Effector memory CD8-positive, alpha-beta T cell (primary cell): ENCODE measurements at places on chromosomes 2 and 18.

GRCh38 chr2:134142903-134143302, 111.0 kb upstream of the MGAT5 start:
- no peaks in the 10 kb centered on the region for H3K27me3 ChIP-seq
- no peak overlapping the region for H3K4me3 ChIP-seq
- peaks cover 9% of the 10 kb centered on the region for H3K36me3 ChIP-seq
- H3K27ac ChIP-seq, result peak overlapping the region; percentile 84
- DNase-seq, result no peak
- H3K4me1 ChIP-seq, result peaks cover 72% of the 10 kb centered on the region

GRCh38 chr2:238009563-238009962, 42.7 kb downstream of the UBE2F start:
- no peak overlapping the region for H3K27ac ChIP-seq
- H3K27me3 ChIP-seq, result no peaks in the 10 kb centered on the region
- H3K4me3 ChIP-seq, result no peak overlapping the region
- H3K4me1 ChIP-seq, result peaks cover 33% of the 10 kb centered on the region
- no peak for DNase-seq
- peaks cover 12% of the 10 kb centered on the region for H3K36me3 ChIP-seq

DNA sequence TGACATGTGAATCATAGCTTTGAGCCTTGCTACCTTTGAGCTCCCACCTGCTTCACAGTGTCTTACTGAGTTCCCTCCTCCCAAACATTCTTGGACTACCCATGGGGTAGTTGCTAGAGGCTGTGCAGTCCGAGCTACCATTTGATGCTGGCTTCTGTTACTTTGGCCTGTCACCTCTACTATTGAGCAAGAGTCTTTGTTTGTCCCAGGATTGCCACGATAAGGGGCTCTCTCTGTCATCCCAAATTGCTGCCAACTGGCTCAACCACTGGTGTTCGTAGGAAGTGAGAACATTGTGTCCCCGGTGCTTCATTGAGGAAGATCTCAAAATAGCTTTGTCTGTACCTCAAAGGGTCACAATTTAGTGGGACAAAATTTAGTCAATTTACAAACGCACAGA, 59.1 kb upstream of the PAX8 start:
- no peak for DNase-seq
- no peak overlapping the region for H3K4me3 ChIP-seq
- no peaks in the 10 kb centered on the region for H3K4me1 ChIP-seq
- no peaks in the 10 kb centered on the region for H3K36me3 ChIP-seq

DNA sequence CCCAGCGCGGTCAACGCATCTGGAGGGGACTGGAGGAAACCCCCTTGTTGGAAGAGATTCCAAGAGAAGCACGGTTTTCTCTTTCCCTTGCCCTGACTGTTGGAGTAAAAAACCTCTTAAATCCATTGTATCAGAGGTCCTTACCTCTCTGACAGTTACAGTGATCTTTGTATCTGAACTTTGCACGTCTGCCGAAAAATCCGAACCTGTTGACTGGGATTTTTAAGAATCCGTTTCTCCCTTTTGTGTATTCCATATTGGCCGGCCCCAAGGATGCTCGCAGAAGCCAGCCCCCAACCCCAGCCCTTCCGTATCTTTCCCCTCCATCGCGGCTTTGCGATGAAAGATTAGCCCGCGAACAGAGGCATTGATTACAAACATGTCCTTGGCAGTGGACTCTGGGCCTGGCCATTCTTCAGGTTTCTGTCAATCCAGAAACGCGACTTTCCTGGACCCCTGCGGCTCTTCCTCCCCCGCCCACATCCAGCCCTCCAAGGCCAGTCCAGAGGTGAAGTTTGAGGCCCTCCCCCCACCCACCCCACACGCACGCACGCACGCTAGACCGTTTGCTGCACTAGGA, 4.6 kb upstream of the DLX1 start:
- peaks cover 45% of the 10 kb centered on the region for H3K36me3 ChIP-seq
- H3K4me3 ChIP-seq, result no peak overlapping the region
- peaks cover 87% of the 10 kb centered on the region for H3K27me3 ChIP-seq
- H3K4me1 ChIP-seq, result peaks cover 28% of the 10 kb centered on the region
- no peak for DNase-seq
- no peak overlapping the region for H3K27ac ChIP-seq
